Activated naive CD4-positive, alpha-beta T cell treated with anti-CD3 and anti-CD28 coated beads for 36 hours (primary cell): ENCODE measurements at places on chromosomes 4 and X. TPM values are rescaled to one million over a fixed set of nuclear protein-coding genes. Genes with fewer than 3 reads are reported as not detected.

Gene DCAF12L2
- total RNA-seq: not detected

Gene ENPEP
- not detected for total RNA-seq

Gene UPF3B
- total RNA-seq: 22.2 TPM

Gene PDE5A
- total RNA-seq: 0.41 TPM

Gene CSAG2
- total RNA-seq: 0.30 TPM

Gene LONRF3
- total RNA-seq: 5.0 TPM

Gene NLGN4X
- total RNA-seq: not detected

Gene MAGEC1
- total RNA-seq: not detected

Gene EDA
- total RNA-seq: 5.1 TPM

GRCh38 chrX:137549851-137550664, 15.9 kb upstream of the ZIC3 start:
- peaks cover 38% of the 10 kb centered on the region for H3K27me3 ChIP-seq
- H3K4me3 ChIP-seq: peak overlapping the region; percentile 27

GRCh38 chrX:3651277-3651676, 62.2 kb downstream of the PRKX start:
- no peaks in the 10 kb centered on the region for H3K4me1 ChIP-seq
- no peak overlapping the region for H3K27ac ChIP-seq
- DNase-seq: no peak
- no peaks in the 10 kb centered on the region for H3K27me3 ChIP-seq
- peaks cover 6% of the 10 kb centered on the region for H3K36me3 ChIP-seq
- H3K4me3 ChIP-seq: no peak overlapping the region

DNA sequence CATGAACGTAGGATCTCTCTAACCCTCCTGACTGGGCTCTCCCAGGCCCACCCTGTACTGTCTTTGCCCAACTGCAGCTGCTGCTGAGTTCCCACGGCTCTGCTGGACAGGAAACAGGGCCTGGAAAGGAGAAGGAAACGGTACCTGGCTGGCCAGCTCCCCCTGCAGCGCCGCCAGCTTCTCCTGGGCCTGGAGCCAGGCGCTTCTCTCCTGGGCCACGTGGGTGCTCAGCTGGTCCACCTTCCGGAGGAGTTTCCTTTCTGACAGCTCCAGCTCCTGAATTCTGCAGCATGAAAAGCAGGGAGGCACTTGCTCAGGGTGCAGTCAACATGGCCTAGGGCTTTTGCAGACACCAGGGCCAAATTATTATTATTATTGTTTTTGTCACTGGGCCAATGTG, 6.5 kb downstream of the C4orf50 start:
- H3K36me3 ChIP-seq: no peaks in the 10 kb centered on the region
- no peak overlapping the region for H3K4me3 ChIP-seq
- H3K27me3 ChIP-seq: peaks cover 24% of the 10 kb centered on the region
- no peak for DNase-seq
- no peaks in the 10 kb centered on the region for H3K4me1 ChIP-seq

DNA sequence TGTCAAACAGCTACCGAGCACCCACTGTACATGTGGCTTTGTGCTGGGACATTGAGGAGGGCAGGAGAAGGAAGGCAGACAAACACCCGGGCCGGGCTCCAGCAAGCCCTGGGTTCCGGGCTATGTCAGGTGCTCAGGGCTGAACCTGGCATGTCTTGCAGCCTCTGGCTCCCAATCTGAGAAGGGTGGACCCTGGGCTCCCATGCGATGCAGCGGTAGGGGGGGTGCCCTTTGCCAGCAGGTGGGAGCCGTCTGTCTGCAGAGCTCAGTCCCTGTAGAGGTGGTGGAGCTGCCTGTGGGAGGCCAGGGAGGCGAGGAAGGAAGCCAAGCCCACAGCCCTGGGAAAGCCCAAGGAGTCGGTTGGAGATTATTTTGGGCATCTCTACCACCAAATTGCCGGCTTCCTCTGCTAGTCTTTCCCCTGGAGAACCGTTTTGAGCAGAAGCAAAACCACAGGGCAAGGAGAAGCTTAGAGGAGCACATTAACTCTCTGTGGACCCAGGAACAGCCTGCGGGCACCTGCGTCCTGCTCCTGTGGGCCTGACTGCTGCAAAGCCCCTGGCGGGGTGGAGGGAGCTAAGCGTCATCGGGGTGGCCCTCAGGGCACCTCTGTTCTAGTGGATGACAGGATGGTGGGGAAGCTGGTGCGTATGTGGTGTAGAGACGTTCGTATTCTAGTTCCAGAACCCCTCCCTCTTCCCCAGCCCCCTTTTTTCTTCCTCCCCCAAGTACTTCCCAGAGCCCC, 10.3 kb downstream of the CPZ start:
- H3K4me1 ChIP-seq: no peaks in the 10 kb centered on the region
- no peak overlapping the region for H3K4me3 ChIP-seq

- no peak overlapping the region for H3K27ac ChIP-seq
- no peaks in the 10 kb centered on the region for H3K4me1 ChIP-seq
- DNase-seq: no peak
- no peaks in the 10 kb centered on the region for H3K27me3 ChIP-seq
Observed at GRCh38 chr4:142883040-142883832, 37.1 kb upstream of the INPP4B start.

DNA sequence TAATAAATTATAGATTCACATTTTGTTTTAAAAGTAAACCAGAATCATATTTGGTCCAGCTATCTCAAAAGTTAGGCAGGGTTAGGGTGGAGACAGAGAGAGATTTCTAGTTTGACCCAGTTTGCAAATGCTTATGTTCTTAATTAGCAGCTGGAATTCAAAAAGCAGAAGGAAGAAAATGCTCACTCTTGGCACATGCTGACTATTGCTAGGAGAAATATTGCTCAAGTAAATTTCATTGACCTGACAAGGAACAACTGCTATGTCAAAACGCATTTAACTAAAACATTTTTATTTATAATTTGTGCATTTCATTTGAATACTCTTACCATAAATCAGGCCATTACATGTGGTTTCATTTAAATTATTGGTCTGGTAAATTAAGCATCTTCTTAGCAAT, 131.8 kb downstream of the GLRA3 start:
- H3K4me1 ChIP-seq: no peaks in the 10 kb centered on the region
- no peak overlapping the region for H3K4me3 ChIP-seq
- no peaks in the 10 kb centered on the region for H3K36me3 ChIP-seq
- H3K27ac ChIP-seq: no peak overlapping the region

GRCh38 chrX:139831017-139831416, 101.8 kb downstream of the ATP11C start:
- no peak for DNase-seq
- H3K27ac ChIP-seq: no peak overlapping the region
- H3K4me1 ChIP-seq: peaks cover 37% of the 10 kb centered on the region
- no peak overlapping the region for H3K4me3 ChIP-seq
- H3K36me3 ChIP-seq: peaks cover 1% of the 10 kb centered on the region

DNA sequence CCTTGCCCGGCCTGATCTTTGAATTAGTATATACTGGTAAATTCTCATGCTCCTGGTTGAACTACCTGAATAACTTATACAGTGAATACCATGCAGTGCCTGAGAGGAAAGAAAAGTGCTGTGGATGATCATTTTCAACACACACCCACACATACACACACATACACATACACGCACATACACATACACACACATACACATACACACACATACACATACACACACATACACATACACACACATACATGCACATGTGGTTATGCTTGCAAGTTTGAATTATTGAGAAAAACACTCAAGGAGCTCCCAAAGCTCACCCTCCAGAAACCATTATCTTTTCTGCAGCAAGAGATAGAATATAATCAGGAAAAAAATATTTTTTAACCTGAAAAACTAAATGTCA, 366.9 kb upstream of the RASGEF1B start:
- no peak for DNase-seq
- no peaks in the 10 kb centered on the region for H3K36me3 ChIP-seq
- no peaks in the 10 kb centered on the region for H3K27me3 ChIP-seq

DNA sequence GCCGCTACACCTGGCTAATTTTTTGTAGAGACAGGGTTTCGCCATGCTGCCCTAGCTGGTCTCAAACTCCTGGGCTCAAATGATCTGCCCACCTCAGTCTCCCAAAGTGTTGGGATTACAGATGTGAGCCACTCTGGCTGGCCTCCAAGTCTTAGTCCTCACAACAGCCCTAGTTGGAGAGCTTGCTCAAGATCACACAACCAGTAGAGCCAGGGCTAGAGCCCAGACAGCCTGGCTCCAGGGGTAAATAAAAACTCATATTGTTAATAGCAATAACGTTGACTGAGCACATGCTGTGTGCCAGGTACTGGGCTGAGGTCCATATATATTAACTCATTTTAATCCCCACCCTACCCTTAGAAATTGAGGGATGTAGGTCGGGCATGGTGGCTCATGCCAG, 7.3 kb upstream of the JAKMIP1 start:
- H3K27ac ChIP-seq: no peak overlapping the region
- H3K4me1 ChIP-seq: no peaks in the 10 kb centered on the region
- H3K36me3 ChIP-seq: no peaks in the 10 kb centered on the region

GRCh38 chrX:51776851-51777250, 33.6 kb downstream of the GSPT2 start:
- H3K4me3 ChIP-seq: no peak overlapping the region
- H3K27ac ChIP-seq: no peak overlapping the region
- H3K36me3 ChIP-seq: no peaks in the 10 kb centered on the region
- H3K27me3 ChIP-seq: no peaks in the 10 kb centered on the region
- DNase-seq: no peak

DNA sequence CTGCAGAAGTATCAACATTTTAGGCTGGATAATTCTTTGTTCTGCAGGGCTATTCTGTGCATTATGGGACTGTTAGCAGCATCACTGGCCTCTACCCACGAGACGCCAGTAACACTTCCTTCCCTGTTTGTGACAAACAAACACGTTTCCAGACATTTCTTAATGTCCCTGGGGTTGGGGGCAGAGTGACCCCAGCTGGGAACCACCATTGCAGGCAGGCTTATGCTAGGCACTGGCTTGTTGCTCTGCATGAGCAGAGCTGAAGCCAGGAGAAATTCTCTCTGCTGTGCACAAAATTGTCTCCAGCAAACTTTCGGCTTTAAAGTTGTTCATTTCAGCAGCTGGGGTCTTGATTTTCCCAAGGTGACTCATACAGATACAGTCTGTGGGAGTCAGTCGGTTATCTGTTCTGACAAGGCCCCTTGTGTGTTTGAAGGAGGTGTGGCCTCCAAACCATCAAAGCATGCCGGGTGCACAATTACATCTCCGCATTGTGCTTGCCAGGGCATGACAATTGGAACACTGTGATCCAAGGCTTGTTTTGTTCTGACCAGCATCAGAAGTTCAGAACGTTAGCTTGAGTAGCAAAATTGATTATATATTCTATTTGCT, 156.4 kb upstream of the BOD1L1 start:
- no peak overlapping the region for H3K4me3 ChIP-seq
- DNase-seq: no peak
- no peaks in the 10 kb centered on the region for H3K36me3 ChIP-seq
- no peak overlapping the region for H3K27ac ChIP-seq

GRCh38 chr4:98822144-98822543, 106.8 kb downstream of the EIF4E start:
- no peak for DNase-seq
- no peaks in the 10 kb centered on the region for H3K36me3 ChIP-seq
- no peak overlapping the region for H3K4me3 ChIP-seq
- peaks cover 2% of the 10 kb centered on the region for H3K27me3 ChIP-seq
- peaks cover 8% of the 10 kb centered on the region for H3K4me1 ChIP-seq

- no peak for DNase-seq
- no peaks in the 10 kb centered on the region for H3K27me3 ChIP-seq
- H3K36me3 ChIP-seq: no peaks in the 10 kb centered on the region
Observed at GRCh38 chr4:115292320-115293092, 179.1 kb upstream of the NDST4 start.

- H3K27me3 ChIP-seq: peaks cover 8% of the 10 kb centered on the region
- no peak overlapping the region for H3K4me3 ChIP-seq
- no peaks in the 10 kb centered on the region for H3K36me3 ChIP-seq
- no peak for DNase-seq
- H3K27ac ChIP-seq: no peak overlapping the region
Observed at GRCh38 chr4:155497306-155497705, 120.5 kb upstream of the MAP9 start.

GRCh38 chr4:1651609-1652008, 32.5 kb downstream of the FAM53A start:
- DNase-seq: no peak
- H3K4me3 ChIP-seq: no peak overlapping the region
- no peaks in the 10 kb centered on the region for H3K36me3 ChIP-seq
- H3K4me1 ChIP-seq: peaks cover 4% of the 10 kb centered on the region

GRCh38 chr4:99863804-99864203, 30.4 kb downstream of the LAMTOR3 start:
- peaks cover 28% of the 10 kb centered on the region for H3K36me3 ChIP-seq
- no peak overlapping the region for H3K27ac ChIP-seq
- no peak for DNase-seq
- peaks cover 20% of the 10 kb centered on the region for H3K4me1 ChIP-seq

DNA sequence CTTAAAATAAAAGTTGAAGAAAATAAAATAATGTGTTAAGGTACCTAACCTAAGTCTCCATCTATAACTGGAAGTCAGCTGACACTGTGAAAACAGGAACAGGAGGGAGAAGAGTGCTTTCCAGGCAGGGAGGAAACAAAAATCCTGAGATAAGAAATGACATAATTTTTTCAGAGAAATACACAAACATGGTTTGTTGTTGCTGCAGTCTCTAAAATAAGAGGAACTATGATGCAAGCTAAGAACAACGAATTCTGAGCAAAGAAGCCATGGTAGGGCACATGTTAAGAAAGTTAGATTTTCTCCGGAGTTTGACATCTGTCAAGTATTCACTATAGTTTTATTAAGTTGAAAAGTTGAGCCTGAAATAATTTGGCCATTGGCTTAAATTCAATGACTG, 26.9 kb downstream of the PAPSS1 start:
- no peak for DNase-seq
- H3K4me1 ChIP-seq: no peaks in the 10 kb centered on the region
- H3K27ac ChIP-seq: no peak overlapping the region
- H3K4me3 ChIP-seq: no peak overlapping the region
- no peaks in the 10 kb centered on the region for H3K27me3 ChIP-seq

DNA sequence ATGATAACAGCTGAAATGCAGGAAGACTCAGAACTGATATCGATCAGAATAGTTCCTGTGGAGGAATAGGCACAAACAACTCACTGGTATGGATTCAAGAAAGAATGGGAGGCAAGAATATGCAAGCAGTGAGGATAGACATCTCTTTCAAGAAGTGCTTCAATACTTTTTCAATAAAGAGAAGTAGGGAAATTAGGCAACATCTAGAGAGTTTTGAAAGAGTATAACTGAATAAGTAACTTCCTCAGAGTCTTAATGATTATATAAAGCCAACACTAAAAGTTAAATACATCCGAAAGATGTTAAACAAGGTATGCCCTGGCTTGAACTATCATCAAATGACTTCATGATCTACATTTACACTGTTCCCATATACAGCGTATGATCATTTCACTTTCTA, 1443.0 kb downstream of the PCDH7 start:
- DNase-seq: no peak
- no peaks in the 10 kb centered on the region for H3K36me3 ChIP-seq
- no peaks in the 10 kb centered on the region for H3K4me1 ChIP-seq
- H3K27ac ChIP-seq: no peak overlapping the region
